T47D (cell line): ENCODE measurements at places on chromosomes 16 and 17.

DNA sequence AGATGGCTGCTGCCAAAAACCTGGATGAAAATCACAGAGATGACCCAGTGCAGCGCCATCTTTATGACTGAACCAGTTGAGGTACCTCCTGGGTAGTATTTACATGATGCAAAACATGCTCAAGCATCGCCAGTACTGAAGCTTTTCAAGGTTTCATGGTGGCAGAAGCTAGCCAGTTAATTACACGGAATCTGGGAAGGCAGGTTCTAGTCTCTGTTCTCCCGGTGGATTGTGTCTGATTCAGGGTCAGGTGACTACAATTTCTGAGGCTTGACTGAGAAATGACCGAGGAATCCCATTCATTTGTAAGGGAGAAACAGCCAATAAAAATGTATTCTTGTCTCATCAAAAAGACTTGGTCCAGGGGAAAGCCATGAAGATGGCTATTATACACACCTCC, 209.1 kb downstream of the SLC39A11 start:
- no peak for DNase-seq

GRCh38 chr17:57999496-58000017, 7.5 kb downstream of the SRSF1 start:
- DNase-seq, result no peak

- no peak for DNase-seq
Observed at GRCh38 chr16:47503936-47504335, 42.8 kb downstream of the PHKB start.

GRCh38 chr16:14285513-14286367, 214.6 kb downstream of the MRTFB start:
- DNase-seq, result peak; percentile 66

GRCh38 chr16:82990155-82990554, 363.4 kb downstream of the CDH13 start:
- DNase-seq, result no peak

DNA sequence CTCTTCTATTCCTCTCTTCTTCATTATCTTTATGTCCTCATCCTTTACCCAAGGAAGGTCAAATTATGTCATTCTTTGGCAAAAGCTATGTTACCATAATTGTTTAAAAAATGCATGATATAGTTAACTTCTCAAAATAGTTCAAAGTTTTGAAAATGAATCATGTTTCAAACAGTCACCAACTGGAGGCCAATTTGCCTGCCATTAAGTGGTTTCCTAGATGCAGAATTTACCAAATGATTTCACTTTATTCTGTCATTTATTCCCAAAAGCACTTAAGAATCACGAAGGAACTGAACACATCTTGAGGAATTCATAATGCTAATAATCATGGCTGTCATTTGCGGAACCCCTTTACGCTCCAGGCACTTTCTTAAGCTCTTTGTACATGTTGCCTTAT, 190.9 kb upstream of the CDH11 start:
- no peak for DNase-seq

DNA sequence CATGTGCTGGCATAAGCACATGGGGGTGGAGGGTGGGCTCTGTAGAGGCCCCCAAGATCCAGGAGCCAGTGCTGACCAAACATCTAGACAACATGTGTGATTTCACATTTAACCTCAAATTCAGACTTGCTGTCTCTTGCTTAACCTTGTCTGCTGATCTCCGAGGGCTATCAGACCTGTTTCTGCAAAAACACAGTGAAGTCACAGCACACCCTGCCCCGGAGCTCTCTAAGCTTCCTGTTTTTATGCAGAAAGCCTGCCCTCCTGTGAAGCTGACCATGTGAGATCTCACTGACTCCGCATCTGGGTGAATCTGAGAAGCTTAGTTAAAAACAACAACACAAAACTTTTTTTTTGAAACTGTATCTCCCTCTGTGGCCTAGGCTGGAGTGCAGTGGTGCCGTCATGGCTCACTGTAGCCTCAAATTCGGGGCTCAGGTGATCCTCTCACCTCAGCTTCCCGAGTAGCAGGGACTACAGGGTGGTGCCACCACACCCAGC, 6.6 kb upstream of the DPEP2 start:
- DNase-seq, result no peak

DNA sequence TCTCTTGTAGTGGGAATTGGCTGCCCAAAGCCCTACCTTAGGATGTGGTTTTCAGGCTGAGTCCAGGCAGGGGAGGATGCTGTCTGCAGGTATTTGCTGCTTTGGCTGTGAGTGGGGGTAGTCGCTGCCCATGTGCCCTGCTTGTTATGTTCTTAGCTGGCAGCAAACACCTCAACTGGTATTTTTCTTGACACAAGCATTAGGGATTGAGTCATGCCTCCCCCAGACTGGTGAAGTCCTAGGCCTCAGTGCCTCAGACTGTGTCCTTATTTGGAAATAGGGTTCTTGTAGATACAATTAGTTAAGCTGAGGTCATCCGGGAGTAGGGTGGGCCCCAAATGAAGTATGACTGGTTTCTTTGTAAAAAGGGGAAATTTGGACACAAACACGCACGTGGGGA, 808.3 kb upstream of the EEF2KMT start:
- DNase-seq, result no peak

DNA sequence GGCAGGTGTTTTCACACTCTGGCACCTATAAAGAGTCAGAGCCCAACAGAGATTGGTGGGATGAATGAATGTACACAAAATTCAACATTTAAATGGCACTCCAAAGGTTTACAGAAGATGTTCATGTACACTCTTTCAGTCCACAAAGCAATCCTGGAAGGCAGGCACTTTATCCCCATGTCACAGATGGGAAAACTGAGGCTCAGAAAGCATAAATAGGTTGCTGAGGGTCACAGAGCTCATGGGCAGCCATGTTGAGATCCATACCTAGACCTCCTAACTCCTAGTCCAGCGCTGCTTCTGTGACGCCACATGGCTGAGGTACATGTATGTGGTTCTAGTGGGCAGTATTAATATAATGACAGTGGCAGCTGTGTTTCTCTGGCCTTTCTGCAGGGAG, 157.7 kb upstream of the LHX1 start:
- DNase-seq, result no peak

GRCh38 chr17:32933881-32934280, 5.9 kb downstream of the TMEM98 start:
- DNase-seq, result no peak

DNA sequence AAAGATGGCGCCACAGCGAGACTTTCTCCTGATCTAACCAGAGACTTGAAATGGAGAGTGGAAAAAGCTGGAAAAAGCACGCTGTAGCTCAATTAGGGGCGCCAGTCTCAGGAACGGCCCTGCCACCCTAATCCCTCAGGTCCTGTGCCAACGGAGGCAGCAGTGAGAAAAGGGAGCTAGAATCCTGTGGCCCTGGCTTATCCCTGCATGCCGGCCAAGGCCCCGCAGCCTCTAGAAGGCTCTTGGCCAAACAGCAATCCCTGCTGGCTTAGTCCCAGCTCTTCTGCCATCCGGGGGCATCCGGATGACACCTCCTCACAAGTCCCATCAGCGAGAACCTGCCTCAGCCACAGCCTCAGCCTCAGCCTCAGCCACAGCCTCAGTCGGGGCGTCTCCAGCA, 69.8 kb downstream of the MRM3 start:
- DNase-seq, result no peak

DNA sequence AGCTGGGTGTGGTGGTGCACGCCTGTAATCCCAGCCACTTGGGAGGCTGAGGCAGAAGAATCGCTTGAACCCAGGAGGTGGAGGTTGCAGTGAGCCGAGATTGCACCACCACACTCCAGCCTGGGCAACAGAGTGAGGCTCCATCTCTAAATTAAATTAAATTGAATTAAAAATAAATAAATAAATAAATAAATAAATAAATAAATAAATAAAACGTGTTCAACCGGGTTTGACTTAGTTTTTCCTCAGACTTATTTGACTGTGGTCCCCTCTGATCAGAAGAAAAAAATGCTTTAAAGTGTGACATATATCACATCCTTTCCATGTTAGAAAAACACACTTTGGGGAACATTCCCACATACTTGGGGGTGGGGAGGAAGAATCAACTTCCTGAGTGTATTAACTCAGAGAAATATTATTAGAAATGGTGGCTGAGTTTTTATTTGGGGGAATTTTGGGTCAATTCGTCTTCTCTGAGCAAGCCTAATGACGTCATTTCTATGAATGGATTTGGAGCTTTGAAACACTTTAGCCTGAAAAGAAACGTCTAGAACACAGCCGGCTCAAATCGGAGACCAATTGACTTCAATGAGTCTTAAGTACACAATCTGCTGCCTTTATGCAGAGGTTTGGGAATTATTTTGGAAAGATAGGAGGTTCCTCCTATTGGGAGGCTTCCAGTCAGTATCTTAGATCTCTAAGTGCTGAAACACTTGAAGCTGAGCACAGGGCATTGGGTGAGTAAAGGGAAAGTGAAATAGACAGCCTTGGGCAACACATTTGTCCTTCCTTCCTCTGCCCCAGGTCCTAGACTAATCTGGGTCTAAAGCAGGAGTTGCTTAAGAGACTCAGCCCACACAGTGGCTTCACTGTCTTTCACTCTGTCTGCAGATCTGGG, 132.6 kb downstream of the PITPNC1 start:
- peak; percentile 30 for DNase-seq

DNA sequence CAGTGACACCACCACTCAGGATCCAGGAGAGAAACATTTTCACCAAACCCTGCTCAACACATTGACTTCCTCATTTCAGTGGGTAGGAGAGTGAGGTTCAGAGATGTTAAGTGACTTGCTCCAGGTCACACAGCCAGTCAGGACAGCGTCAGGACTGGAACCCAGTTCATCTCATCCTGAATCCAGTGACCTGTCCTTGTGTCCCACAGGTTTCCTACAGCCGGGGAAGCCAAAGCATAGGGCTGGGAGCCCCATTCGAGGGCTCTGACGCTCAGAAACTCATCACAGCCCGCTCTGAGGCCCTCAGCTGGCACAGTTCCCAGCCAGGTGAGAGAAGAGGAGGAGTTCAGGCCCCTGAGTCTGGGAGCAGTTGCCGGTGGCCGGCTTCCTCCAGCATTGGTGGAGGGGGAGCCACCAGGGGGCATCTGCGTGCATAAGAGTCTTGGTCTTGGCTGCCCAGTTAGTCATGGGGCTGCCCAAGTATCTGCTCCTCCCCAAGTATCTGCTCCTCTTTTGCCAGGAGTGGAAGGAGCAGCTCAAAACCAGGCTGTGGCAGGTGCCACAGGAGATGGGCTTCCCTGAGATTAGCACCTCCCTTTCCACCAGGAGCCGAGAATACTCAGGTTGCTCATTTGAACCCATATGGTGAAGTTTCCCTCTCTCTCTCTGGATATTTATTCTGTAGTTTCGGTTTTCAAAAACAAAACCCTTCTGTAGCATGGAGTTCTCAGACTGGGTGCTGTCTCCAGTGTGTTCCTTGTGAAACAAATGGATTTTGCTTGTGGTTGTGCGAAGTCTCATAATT, 56.0 kb downstream of the TNFRSF13B start:
- peak; percentile 44 for DNase-seq

DNA sequence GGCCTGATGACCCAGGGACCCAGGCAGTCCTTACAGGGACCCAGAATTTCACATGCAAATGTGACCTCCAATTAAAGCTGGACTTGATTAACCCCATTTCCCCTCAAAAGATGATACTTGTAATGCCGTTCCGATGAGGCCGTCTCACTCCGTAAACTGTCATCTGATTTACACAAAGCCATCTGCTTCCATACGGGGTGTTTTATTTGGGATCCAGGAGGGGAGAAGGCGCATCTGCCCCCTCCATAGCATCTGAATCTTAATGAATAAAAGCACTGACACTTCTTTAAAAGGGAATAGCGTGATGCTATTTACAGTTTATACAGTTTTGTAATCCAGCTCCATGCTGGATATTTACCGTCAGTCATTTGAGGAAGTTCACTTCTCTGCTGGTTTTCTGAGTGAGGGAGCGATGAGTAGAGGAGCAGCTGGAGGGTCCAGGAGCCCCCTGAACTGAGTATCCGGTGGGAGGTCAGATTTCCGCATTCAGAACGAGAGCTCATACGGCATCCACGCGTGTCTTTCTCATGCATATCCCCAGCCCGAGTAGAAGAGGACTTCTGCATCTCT, 452.7 kb downstream of the WWOX start:
- no peak for DNase-seq

- DNase-seq, result peak; percentile 27
Observed at GRCh38 chr17:9571201-9571600, 4.4 kb downstream of the STX8 start.

DNA sequence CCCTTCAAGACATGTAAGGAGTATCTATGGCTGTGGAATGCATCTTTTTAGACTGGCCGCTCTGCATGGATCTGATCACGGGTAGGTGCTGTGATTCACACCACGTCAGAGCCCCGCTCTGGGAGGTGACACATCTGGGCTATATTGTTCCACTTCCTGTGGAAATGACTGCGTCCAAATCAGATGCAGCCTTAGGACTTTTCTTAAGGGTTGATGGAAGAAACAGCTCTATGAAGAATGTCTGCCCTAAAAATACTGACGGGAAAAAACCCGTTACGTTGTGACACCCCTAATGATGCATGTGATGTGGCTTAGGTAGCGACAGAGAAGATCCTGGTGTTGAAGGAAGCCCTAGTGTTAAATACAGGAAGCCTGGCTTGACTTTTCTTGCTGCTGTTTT, 12.2 kb downstream of the BANP start:
- DNase-seq, result no peak

GRCh38 chr17:58097384-58098088, 14.3 kb downstream of the DYNLL2 start:
- peak; percentile 30 for DNase-seq

- DNase-seq, result no peak
Observed at GRCh38 chr17:7441266-7441665, 2.0 kb downstream of the FGF11 start.

DNA sequence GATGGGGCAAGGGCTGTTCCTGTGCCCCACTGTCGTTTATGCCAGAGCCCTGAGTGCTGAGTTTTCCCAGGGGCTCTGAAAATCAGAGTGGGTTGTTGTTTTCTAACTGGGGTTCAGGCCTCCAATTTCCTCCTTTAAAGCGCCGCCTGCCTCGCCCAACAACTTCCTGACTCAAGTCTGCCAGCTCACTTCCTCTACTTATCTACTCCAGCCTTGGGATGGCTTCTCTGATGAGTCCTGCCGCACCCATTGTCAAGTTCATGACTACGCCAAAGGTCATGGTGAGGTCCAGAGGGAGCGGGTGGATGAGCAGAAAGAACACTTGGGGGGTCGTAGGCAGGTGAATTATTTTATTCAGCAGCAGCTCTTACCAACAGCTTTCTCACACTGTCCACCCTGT, 104.7 kb downstream of the UTP18 start:
- DNase-seq, result no peak

DNA sequence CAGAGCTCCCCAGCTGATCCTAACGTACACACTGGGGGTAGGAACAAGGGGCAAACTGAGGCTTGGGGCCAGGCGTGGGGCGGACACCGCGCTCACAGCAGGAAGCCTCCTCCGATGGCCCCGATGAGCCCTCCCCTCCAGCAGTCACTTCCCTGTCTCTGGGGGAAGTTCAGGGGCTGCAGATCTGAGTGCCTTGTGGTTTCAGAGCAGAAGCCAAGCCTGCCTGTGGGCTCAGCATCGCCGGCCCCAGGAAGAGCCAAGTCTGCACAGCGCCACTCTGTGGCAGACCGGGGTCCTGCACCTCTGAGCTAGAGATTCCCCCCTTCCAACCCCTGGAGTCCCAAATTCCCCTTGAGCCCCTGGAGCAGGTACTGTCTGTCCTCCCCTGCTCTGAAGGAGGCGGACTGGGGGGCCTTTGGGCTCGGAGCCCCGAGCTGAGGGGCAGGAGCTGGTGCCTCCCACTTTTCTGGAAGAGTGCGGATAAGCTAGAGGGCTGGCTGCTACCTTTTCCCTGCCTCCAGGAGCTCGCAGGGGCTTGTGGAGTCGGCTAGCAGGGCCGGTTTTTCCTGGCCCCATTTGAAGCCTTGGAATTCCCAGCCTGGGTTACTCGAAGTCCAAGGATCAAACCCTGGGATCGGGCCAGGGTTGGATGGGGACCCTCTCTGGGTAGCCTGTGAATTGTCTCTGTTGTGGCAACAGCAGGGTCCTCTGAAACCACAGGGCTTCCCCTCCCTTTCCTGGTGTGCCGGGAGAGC, 2.9 kb downstream of the GSE1 start:
- DNase-seq, result peak; percentile 94
